ENCODE measurements at places on chromosomes 5 and 9.

DNA sequence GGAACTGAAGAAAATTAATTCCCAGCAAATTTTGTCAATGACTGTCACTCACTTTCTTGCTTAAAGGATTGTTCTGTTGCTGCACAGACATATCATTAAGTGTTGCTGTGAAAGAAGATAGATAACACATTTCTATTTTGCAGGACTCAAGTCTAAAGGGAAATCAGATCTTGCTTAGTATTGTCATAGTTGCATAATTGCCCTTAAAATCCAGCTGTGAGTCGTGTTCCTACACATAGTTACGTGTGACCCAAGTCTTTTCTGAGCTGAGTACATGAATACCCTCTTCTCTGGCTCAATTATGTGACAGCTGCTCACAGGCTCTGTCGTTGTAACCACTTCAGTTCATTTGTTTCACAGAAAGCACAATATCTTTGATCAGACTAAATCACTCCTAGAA lies 390.8 kb downstream of the DTWD2 start:
- no peak for DNase-seq

DNA sequence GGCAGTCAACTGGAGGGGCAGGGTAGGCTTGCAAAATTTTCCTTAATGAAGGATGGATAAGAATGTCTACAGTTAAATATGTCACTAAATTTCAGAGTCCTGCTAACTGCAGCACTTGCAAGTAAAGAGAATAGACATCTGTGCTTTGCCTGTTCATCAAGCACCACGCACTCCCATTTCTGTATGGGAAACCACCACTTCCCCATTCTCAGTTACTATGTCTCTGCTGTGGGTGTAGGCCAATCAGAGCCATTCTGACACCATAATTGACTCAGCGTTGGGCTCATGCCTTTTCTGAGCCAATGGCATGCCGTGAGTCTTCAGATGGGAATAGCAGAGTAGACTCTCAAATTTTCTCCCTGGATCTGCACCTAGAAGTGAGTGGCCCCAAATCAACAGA lies 247.5 kb downstream of the GABRB2 start:
- DNase-seq, result no peak

- DNase-seq, result peak; percentile 65
Observed at GRCh38 chr9:27033815-27034403, 28.4 kb upstream of the LRRC19 start.

DNA sequence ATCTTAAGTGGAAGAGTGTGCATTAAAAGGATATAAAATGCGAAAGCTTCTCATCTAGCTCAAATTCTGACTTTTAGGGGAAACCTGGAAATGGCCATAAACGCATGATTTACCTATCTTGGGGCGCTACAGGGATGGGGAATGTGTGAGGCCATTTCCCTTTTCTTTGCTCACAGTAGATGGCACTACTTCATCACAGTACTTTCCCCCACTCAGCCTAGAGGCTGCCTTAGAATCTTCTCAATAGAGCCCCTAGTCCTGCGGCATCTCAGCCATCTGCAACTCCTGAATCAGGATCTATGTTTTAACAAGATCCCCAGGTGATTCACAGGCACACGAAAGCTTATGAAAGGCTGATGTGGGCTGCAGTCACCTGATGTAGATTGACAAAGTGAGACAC lies 110.8 kb downstream of the LHFPL2 start:
- no peak for DNase-seq

GRCh38 chr5:43017428-43017815 lies 22.7 kb downstream of the ANXA2R start:
- DNase-seq, result no peak

DNA sequence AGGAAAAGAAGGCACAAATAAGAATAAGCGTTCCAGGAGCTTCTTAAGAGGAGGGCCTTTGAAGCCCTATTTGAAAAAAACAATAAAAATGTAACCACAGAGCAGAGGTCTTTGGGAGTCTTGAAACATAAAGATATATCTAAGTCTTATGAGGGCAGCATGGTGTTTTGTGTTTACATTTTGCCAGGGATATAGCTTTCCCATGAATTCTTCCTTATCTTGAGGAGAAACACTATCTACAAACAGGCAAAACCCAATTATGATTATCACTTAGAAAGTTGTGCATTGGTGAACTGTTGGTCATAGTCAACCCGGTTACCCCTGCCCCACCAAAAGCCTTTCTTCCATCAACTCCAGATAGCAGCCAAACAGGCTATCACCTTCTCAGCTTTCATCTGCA lies 23.6 kb upstream of the LHFPL2 start:
- DNase-seq, result no peak

GRCh38 chr5:141525653-141526052 lies 36.8 kb downstream of the PCDHGC5 start:
- DNase-seq, result no peak

- DNase-seq, result no peak
Observed at GRCh38 chr9:3500044-3500443, 25.8 kb downstream of the RFX3 start.

GRCh38 chr9:29974197-29974596 lies 2400.9 kb upstream of the C9orf72 start:
- DNase-seq, result no peak

GRCh38 chr5:14588145-14588544 lies 6.6 kb downstream of the OTULINL start:
- no peak for DNase-seq

- DNase-seq, result no peak
Observed at GRCh38 chr9:8401961-8402705, 602.6 kb upstream of the DMAC1 start.

DNA sequence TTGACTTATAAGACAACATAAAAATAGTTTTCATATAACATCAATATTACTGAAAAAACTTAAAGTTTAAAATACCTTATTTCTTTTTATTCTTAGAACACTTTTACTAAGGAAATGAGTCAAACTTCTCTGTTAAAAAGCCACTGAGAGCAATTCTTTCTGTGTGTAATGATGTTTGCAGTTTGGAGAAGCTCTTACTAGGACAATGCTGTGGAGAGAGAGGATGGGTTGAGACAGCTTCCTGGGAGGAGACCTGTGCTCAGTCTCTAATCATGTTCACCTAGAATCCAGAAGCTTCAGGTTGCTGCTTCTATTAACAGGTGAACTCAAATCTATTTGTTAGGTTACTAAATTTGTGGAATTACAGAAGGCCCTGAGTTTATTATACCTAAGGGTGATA lies 198.5 kb downstream of the DNAH5 start:
- no peak for DNase-seq

DNA sequence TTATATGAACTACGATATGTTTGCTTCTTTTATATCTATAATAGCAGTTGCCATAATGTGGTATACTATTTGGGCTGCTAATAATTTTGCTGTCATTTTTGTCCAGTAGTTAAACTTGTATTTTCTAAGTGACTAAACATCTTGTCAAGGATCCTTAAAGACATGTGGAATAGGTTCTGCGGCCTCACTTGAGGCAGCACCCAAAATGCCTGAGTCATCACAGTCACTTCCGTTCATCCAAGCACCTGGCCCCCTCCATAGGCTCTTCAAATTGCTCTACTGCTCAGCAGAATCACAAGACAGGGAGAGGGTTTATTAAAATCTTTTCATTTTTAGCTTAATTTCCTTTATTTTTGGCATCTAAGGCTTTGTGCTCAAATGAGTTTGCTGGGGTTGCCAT lies 259.1 kb downstream of the AOPEP start:
- no peak for DNase-seq

DNA sequence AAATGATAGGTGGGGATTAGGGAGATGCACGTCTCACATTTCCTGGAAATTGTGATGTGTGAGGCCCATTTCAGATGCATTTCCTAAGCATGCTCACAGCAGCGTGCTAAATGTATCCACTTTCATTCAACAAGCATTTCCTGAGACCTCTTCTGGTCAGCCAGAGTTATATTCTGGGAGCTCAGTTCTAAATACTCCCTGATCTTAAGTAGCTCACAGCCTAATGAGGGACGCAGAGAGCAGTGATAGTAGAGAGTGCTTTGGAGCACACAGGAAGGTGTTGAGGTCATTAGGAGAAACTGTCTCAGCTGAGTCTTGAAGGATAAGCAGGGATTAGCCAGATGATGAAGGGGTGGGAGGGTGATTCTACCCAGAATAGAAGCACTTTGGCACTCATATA lies 46.2 kb upstream of the FSD1L start:
- no peak for DNase-seq

DNA sequence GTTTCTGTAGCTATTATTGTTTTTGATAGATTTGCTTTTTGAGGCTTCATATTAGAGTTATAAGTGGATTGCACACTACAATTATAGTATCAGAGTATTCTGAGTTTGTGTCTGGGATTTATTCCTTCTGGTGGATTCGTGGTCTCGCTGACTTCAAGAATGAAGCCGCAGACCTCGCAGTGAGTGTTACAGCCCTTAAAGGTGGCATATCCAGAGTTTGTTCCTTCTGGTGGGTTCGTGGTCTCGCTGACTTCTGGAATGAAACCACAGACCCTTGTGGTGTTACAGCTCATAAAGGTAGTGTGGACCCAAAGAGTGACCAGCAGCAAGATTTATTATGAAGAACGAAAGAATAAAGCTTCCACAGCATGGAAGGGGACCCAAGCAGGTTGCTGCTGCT lies 6.9 kb upstream of the EMB start:
- no peak for DNase-seq

DNA sequence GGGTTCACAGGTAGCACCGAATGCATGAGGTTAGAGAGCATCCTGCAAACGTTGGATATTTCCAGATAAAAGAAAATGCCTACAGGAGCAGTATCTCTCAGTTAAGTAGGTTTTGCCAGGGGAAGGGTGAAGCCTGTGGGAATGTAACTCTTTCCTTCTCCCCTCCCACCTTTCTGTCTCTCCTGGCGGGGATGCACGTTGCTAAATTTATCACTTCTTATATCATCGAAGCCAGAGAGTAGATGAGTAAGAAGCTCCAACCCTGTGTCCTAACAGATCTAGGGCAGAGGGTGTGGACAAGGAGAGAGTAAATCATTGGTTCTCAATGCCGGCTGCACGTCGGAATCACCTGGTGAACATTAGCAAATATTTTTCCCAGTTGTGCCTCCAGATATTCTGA lies 457.5 kb downstream of the ENC1 start:
- no peak for DNase-seq

GRCh38 chr5:180824630-180825476 lies 22.2 kb upstream of the MGAT1 start:
- no peak for DNase-seq

DNA sequence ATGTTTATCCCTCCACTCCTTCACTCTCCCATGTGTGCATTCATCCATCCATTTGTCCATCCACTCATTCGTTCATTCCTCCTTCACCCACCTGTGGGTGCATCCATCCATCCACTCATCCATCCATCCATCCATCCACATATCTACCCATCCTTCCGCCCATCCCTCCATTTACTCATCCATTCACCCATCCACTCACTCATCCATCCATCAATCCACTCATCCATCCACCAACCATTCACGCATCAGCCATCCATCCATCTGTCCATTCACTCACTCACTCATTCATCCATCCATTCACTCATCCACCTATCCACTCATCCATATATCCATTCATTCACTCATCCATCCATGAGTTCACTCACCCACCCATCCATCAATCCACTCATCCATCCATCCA lies 7.3 kb downstream of the SLC9A3 start:
- DNase-seq, result no peak

- DNase-seq, result no peak
Observed at GRCh38 chr9:69131682-69132081, 42.4 kb upstream of the TJP2 start.

GRCh38 chr9:114803479-114804265 lies 2.2 kb downstream of the TNFSF15 start:
- no peak for DNase-seq

DNA sequence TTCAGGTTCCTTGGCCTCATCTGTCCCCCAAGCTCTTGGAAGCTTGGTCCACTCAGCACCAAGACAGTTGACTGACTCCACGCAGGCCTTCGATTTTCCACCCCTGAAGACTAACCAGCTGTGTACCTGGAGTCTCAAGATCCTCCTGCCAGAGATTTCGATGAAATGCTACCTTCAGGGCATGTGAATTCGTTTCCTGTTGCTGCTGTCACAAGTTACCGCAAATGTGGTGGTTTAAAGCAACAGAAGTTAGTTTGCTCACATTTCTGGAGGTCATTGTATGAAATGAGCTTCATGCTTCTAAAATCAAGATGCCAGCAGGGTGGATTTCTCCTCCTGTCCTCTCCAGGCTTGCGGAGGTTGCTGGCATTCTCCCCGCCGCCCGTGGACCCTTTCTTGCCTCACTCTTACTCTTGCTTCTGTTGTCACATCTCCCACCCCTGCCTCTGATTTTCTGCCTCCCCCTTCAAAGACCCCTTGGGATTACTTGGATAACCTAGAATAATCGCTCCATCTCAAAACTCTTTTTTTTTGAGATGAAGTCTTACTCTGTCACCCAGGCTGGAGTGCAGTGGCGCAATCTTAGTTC lies 27.6 kb upstream of the RETREG1 start:
- DNase-seq, result no peak

- no peak for DNase-seq
Observed at GRCh38 chr9:93574900-93575795, 1.2 kb upstream of the PHF2 start.

- no peak for DNase-seq
Observed at GRCh38 chr5:9617739-9618504, 12.2 kb downstream of the TAS2R1 start.

GRCh38 chr9:84374516-84374915 lies 34.0 kb upstream of the SLC28A3 start:
- DNase-seq, result no peak

DNA sequence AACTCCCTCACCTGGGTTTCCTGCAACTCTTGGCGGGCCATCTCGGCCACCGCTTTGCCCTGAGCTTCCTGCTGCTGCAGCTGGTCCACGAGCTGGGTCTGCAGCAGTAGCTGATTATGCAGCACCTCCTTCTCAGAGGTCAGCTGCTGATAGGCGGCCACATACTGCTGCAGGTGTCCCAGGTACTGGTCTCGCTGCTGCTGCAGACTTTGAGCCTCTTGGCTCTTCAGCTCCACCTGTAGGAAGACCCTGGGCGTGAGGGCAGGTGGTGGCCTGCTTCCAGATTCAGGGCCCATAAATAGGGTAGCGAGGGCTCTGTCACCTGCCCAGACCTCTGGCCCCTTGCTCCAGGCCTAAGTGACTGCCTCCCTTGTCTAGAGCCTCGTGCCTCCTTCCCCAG lies 16.7 kb downstream of the GOLGA2 start:
- DNase-seq, result no peak

DNA sequence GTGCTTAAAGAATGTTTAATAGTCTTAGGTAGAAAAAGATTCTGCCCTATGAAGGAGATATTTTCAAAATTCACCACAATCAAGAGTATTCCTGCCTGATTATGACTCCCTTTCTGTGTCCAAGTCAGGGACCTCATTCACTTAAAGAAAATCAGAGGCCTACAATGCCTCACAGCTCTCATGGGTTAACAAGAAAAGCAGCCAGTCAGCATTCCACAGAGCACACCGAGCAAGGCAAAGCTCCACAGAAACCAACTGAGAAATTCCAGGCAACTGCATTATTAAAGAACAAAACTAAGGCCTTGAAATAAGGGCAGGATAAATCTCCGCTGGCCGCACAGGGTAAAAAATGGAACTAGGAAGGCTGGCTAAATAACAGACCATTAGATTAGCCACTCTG lies 161.1 kb downstream of the TARS1 start:
- no peak for DNase-seq

- DNase-seq, result no peak
Observed at GRCh38 chr9:76619640-76620039, 144.6 kb upstream of the PCA3 start.

Data from stimulated activated CD4-positive, alpha-beta T cell treated with anti-CD3 and anti-CD28 coated beads, Interleukin-2, amount 100 ng/mL, for 24 hours (primary cell).